ENCODE measurements at places on chromosomes 16 and 17. TPM values are rescaled to one million over a fixed set of nuclear protein-coding genes. Genes with fewer than 3 reads are reported as not detected.

The ALOX12B gene
- 1.7 TPM for total RNA-seq

GRCh38 chr17:17151055-17151454, 55.1 kb downstream of the PLD6 start:
- peaks cover 15% of the 10 kb centered on the region for H3K27me3 ChIP-seq
- peaks cover 60% of the 10 kb centered on the region for H3K36me3 ChIP-seq
- H3K4me1 ChIP-seq, result peaks cover 17% of the 10 kb centered on the region
- DNase-seq, result no peak
- H3K4me3 ChIP-seq, result no peak overlapping the region

DNA sequence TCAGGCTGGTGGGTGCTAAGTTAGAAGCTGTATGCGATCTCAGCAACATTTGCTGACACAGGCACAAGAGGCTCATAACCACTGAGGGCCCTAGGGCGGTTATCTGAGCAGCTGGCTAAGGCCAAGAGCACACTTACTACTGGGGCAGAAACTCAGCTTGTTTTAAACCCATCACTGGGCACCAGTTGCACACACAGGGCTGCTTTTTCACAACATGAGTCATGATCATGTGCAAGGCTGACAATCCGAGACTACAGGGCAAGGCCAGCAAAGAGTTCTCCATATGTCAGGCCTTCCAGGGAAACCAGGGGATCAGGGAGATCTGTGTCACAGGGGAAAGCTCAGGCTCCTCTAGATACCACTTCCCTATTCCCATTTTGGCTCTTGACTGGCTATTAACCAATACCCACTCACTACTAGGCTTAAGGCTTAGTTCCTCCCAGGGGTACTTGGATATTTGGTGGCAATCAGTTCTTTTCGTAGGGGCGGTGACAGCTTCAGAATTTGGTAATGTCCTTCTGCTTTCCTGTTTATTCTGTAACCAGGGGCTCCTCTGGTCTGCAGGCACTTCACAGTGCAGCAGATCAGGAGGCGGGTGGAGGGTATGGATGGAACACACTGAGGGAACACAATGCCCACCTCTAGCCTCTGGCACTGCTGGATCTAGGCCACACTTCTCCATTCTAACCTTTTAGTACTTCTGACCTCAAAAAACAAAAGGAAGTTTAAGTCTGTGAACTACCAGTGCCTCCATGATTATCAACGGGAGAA, 44.9 kb upstream of the ERN1 start:
- H3K36me3 ChIP-seq, result peaks cover 14% of the 10 kb centered on the region
- peaks cover 4% of the 10 kb centered on the region for H3K27me3 ChIP-seq
- DNase-seq, result no peak
- no peak overlapping the region for H3K4me3 ChIP-seq
- H3K4me1 ChIP-seq, result peaks cover 20% of the 10 kb centered on the region

GRCh38 chr17:58918884-58919283, 163.2 kb downstream of the PPM1E start:
- peaks cover 2% of the 10 kb centered on the region for H3K27me3 ChIP-seq
- H3K4me3 ChIP-seq, result no peak overlapping the region
- no peak for DNase-seq
- H3K36me3 ChIP-seq, result no peaks in the 10 kb centered on the region
- no peaks in the 10 kb centered on the region for H3K4me1 ChIP-seq
- no peak overlapping the region for H3K27ac ChIP-seq

DNA sequence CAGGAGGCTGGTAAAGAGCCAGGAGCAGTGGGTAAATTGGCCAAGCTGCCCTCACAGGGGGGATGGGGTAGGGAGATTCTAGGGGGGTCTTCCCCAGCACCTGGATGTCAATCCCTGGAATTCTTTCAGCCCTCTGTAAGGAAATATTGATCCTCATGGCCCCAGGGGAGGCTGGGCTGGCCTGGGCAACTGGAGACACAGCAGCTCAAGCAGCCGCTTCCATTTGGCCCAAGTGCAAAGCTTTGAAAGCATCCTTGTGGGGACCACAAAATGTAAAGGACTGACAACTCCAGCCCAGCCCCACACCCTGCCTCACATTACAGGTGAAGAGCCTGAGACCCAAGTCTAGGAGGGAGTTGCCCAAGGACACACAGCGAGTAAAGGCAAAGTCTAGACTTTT, 39.4 kb upstream of the MRPS23 start:
- peaks cover 15% of the 10 kb centered on the region for H3K4me1 ChIP-seq
- DNase-seq, result no peak
- no peak overlapping the region for H3K27ac ChIP-seq
- H3K36me3 ChIP-seq, result peaks cover 6% of the 10 kb centered on the region
- H3K27me3 ChIP-seq, result peaks cover 11% of the 10 kb centered on the region
- no peak overlapping the region for H3K4me3 ChIP-seq

DNA sequence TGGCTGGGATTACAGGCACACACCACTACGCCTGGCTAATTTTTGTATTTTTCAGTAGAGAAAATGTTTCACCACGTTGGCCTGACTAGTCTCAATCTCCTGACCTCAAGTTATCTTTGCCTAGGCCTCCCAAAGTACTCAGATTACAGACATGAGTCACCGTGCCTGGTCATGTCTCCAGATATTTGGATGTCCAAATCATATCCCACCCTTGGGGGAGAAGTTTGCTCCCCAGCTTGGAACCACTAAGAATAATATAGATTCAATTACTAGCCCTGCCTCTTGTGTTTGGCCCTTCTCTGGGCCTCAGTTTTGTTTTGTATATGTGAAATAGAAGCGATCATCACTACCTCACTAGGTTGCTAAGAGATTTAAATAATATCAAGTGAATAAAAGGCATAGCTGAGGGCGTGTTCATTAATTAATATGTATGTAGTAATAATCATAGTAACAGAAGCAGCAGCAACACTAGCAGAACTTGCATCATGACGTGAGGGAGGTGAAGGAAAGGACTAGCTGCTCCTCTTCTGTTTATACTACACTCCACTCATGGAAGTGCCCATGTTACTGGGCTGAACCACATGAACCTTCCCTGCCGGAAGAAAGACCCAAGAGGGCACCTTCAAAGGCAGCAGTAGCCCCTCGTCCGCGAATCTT, 253.6 kb upstream of the XYLT1 start:
- H3K27me3 ChIP-seq, result no peaks in the 10 kb centered on the region
- H3K36me3 ChIP-seq, result no peaks in the 10 kb centered on the region
- no peaks in the 10 kb centered on the region for H3K4me1 ChIP-seq
- no peak for DNase-seq

DNA sequence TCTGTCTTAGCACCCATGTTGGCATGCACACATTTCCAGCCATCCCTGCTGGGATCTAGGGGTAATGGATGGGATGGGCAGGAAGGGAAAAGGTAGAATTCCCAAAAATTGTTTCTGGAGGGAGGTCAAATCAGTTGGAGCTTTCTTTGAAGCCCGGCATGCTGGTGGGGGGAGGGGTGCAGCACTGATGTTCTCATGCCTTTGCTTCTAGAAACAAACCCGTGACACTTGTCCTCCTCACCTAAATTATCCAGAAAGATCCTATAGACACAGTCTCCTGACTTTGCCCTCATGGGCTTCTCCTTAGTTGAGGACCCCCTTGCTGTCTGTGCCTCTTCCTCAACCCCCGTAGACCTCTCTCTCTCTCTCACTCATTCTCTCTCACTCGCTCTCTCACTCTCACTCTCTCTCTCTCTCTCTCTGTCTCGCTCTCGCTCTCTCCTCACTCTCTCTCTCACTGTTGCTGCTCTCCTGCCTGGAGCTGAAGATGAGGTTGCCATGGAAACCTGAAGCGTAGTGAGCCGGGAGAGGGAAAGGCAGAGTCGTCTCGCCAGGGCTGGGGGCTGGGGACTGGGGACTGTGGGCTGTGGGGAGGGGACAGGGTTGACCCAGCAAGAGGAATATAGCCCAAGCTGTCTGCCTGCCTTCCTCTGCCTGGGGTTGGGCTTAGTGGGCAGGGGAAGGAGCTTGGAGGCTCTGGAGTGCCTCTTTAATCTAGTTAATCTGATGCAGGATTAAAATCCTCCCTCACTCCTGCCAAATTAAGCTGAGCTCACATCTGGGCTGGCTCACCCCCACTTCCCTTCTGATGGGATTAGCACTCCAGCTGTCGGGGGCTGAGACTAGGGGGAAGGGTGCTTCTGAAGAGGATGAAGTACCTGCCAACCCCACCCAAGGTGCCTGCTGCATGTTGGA, 16.1 kb downstream of the LASP1 start:
- no peak for DNase-seq
- H3K27ac ChIP-seq, result peak overlapping the region; percentile 61
- peak overlapping the region; percentile 21 for H3K4me3 ChIP-seq
- H3K27me3 ChIP-seq, result no peaks in the 10 kb centered on the region

The SCRN2 gene
- 44.8 TPM for total RNA-seq

DNA sequence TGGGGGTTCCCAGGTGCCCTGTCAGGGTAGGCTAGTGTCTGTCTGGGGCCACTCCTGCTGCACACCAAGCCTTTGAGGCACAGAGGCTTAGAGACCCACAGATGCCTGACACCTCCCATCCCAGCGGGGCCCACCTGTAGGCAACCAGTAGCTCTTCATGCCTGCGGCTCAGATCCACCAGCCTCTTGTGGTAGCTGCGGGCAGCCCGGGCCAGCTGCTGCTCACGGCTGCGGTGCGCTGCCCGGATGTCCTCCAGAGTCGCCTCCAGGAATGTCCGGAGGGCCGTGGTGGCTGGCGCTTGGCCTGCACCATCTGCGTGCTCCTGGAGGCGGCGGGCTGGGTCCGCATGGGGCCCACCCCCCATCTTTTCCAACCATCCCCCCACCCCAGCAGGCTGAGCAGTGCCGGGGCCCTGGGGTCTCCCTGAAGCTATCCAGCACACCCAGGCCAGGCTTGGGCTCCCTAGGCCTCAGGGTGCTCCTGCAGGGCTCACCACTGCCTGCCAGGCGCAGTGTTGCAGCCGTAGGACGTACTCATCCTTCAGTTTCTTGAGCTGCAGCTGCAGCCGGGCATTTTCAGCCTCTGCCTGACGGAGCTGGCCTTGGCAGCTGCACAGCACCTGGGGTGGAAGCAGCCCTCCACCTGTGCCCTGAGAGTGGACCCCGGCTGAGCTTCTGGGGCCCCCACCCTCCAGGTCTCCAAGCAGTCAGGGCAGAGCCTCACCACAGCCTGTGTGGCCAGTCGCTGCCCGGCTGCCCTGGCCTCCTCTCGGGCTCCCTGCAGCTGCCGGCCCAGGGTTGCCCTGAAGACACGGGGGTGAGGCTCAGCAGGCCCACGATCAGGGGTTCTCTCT, 1.8 kb downstream of the CCDC78 start:
- H3K4me1 ChIP-seq, result no peaks in the 10 kb centered on the region
- no peak for DNase-seq
- H3K27me3 ChIP-seq, result peaks cover 12% of the 10 kb centered on the region
- H3K36me3 ChIP-seq, result no peaks in the 10 kb centered on the region
- no peak overlapping the region for H3K4me3 ChIP-seq

DNA sequence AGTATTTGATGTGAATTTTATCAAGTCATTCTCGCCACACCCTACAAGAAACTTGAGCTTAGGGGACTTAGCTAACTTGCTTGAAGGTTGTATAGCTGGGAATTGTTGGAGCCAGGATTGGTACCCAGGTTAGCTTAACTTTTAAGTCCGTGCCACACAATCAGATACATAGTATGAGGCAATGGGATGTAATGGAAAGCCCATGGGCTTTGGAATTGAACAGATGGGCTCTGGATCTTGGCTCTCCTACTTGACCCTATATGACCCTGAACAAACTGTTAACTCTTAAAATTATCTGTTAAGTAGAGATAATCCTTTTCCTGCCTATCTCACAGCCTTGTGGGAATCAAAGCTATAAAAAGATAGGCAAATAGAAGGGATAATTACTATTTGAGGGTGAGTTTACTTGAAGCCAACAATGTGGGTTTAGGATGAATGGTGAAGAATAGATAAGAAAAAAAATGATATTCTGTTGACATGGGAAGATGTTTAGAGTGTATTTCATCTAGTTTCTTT, 51.9 kb upstream of the CACNG3 start:
- peaks cover 10% of the 10 kb centered on the region for H3K36me3 ChIP-seq
- DNase-seq, result no peak
- H3K27me3 ChIP-seq, result no peaks in the 10 kb centered on the region
- no peak overlapping the region for H3K4me3 ChIP-seq
- no peak overlapping the region for H3K27ac ChIP-seq

- peaks cover 11% of the 10 kb centered on the region for H3K4me1 ChIP-seq
- H3K27ac ChIP-seq, result no peak overlapping the region
- peaks cover 3% of the 10 kb centered on the region for H3K27me3 ChIP-seq
- no peak overlapping the region for H3K4me3 ChIP-seq
- no peak for DNase-seq
- H3K36me3 ChIP-seq, result peaks cover 15% of the 10 kb centered on the region
Measured at GRCh38 chr16:71843572-71843971, 2.2 kb upstream of the ATXN1L start.

DNA sequence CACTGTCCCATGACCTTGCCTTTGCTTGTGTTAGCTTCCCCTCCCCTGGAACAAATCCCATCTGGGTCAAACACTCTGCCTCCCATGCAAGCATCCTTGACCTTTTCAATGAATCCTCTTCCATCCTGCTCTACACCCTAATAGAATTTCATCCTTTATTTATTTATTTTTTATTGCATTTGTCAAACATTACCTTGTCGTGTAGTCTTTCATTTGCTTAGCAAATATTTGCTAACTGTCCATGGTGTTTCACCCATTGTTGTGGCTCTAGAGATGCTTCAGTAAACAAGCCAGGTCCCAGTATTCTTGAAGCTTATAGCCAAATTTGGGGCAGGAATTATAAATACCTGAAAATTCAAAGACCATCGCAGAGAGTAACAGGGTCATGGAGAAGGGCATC, 51.0 kb upstream of the MRTFB start:
- DNase-seq, result no peak
- no peak overlapping the region for H3K4me3 ChIP-seq
- no peak overlapping the region for H3K27ac ChIP-seq
- H3K4me1 ChIP-seq, result peaks cover 7% of the 10 kb centered on the region
- no peaks in the 10 kb centered on the region for H3K27me3 ChIP-seq
- H3K36me3 ChIP-seq, result no peaks in the 10 kb centered on the region

DNA sequence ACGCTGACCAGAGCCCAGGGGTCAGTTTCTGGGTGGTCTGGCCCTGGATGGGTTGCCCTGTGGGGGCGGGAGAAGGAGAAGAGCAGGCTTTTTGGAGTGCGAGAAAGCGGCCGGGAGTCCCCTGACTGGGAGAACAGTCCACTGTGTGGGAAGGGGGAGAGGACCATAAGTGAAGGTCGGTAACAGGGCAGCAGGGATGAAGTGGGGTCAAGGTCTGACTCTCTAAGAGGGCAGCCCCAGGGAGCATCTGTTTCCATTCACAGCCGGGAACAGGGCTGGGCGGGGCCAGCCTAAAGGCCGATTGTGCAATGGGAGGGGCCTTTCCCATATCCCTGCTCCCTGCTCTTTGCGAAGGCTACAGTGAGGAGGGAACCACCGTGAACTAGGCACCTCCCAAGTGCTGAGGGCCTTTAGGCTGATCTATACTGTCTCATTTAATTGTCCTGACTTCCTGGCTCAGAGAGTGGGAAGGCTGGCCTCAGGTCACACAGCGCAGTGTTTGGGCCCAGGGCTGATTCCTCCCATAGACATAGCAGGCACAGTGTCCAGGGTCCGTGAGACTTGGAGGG, 10.4 kb upstream of the WFDC1 start:
- no peak overlapping the region for H3K27ac ChIP-seq
- H3K27me3 ChIP-seq, result peaks cover 8% of the 10 kb centered on the region
- H3K36me3 ChIP-seq, result no peaks in the 10 kb centered on the region
- no peak for DNase-seq
- H3K4me3 ChIP-seq, result no peak overlapping the region

The KRTAP9-2 gene
- total RNA-seq, result not detected
